ENCODE measurements at places on chromosomes 4 and X.

GRCh38 chr4:12186526-12186925 lies 757.8 kb upstream of the HS3ST1 start:
- DNase-seq: no peak

DNA sequence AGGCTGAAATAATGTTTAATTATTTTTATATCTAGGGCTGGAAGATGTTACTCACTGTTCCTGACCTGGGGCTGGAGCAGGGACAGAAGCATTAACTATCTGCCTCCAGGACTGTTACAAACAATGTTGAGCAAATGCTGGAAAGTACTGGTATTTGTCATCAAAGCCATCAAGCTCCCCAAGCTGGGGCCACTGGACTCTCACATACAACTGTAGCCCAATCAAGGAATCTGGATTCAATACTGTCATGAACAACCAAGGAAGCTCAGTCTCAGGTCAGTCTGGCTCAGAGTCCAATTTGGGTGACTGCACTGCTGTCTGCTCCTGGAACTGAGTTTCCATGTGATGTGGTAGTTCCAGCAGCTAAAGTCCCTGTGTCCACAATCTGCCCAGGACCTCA lies 50.4 kb downstream of the APOO start:
- DNase-seq: no peak

- DNase-seq: no peak
Observed at GRCh38 chr4:140718241-140718952, 37.8 kb downstream of the TBC1D9 start.

DNA sequence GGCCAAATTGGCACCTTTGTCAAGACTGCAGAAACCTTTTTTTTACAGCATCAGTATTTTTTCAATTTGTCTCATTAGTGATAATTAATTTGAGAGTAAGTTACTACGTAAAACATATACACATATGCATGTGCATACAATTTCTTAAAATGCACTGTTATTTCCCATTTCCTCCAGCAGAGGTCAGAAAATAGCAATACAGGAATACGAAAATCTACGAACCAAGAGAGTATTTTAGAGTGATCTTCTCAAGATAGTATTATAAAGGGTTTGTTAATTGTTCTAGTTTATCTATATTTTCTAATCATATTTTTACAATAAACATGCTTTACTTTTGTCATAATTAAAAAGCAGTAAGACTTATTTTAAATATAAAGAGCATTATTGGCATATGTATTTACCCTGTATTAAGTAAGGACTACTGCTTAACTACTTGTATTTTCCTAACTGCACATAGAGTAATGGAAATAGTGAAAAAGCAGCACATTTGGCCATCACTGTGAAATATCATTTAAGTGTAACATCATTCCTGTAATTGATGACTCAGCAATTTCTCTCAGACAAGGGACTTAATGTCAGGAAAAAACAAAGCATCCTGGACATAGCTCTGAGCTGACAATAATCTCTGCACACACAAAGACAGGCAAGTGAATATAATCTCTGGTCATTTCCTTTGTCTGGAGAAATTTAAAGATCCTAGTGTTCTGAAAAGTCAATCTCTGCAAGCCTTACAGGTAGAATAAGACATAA lies 45.6 kb downstream of the MAOB start:
- DNase-seq: no peak

GRCh38 chrX:37686369-37686995 lies 891 bp downstream of the XK start:
- DNase-seq: no peak

DNA sequence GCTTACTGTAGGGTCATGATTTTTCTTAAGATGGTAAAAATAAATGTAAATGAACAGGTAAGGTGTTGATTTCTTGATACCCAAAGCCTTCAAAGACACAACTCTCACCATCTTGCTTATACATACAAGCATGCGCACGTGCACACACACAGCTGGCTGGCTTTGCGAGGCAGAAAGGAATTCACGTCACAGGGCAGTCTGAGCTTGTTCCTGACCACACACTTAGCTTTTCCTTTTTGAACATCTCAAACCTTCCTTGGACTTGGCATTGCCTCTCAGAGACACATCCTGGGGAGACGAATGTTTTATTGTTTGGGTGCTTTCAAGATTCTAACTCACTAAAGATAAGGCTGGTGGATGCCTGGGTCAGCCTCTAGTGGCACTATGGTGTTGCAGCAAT lies 175.0 kb downstream of the NHS start:
- DNase-seq: no peak

- no peak for DNase-seq
Observed at GRCh38 chr4:20445933-20446723, 194.4 kb downstream of the SLIT2 start.

GRCh38 chr4:56185901-56186300 lies 201.4 kb downstream of the AASDH start:
- peak; percentile 26 for DNase-seq

DNA sequence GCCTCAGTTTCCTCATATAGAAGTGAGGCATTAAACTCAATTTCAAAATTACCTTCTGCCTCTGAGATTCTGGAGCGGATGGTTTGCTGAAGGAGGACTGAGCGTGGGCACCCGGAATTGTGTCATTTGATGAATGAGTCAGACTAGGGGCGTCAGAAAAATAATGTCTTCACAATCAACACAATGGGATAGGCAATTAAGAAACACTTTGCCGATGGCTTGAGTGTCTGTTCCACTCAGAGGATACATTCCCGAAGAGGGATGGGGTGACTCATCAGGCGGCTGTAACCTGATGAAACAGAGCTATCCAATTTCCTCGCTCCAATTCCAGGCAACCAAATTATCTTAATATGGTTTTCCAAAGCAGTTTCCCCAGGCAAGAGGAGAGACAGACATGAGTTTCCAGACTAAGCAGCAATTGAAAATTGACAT lies 1.2 kb upstream of the CHRNA9 start:
- DNase-seq: no peak

GRCh38 chr4:89204624-89205023 lies 93.3 kb downstream of the TIGD2 start:
- DNase-seq: no peak

Measured in DMS 273 treated with DMSO at 0.1 percent for 48 hours (cell line).